ENCODE measurements at places on chromosomes 1 and 21.

GRCh38 chr1:240312872-240313271 is 221.2 kb downstream of the FMN2 start:
- no peak for DNase-seq

- DNase-seq = peak; percentile 55
These were observed 164.1 kb downstream of the GALNT2 start for GRCh38 chr1:230230948-230231773.

- no peak for DNase-seq
These were observed 395.0 kb upstream of the DUSP10 start for GRCh38 chr1:222136869-222137268.

- no peak for DNase-seq
These were observed 9.9 kb upstream of the CLSTN1 start for GRCh38 chr1:9833632-9834031.

- DNase-seq = no peak
These were observed 54.4 kb downstream of the KCNAB2 start for GRCh38 chr1:6099787-6100765.

- DNase-seq = no peak
These were observed 89.4 kb downstream of the GRIK3 start for GRCh38 chr1:36944883-36945282.

GRCh38 chr1:35577071-35577998 is 4.2 kb downstream of the TFAP2E start:
- no peak for DNase-seq

- no peak for DNase-seq
These were observed 101.1 kb downstream of the ZP4 start for GRCh38 chr1:237789619-237790018.

DNA sequence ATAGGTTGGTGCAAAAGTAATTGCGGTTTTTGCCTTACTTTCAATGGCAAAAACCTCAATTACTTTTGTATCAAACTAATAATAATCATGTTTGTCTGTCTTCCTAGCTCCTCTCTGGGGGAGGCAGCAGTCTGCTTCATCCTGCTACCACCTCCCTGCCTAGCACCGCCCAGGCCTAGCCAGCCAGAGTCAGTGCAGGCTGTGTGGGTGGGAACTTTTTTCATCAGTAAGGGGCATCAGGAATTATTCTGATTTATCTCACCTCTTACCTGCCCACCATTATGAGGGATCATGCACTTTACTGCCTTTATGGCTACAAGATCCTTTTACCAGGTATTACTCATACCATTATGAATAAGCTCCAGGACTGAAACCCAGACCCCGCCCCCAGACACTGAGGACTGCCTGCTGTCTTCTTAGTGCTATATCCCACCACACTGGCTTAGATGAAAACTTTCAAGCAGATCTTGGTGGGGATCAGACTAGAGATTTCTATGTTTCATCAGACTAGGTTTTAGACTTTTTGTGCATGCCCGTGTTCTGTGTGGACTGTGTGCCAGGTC is 116.4 kb downstream of the PBX1 start:
- no peak for DNase-seq

DNA sequence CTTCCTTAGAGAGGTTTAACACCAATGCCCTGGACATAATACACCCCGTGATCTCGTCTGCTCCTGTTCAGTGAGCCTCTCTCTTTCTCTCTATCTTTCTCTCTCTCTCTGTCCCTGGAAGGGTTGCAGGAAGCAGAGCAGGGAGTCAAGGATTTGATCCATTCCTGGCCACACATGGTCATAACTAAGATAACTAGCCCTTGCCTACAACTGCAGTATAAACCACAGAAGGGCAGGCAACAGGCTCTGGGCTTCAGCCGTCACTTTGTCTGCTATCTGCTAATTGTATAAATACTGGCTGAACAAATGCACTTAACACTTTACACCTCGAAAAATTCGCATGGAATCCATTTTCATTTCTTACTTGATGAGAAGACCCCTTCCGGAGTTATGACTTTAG is 357.5 kb upstream of the RUNX1 start:
- DNase-seq = no peak

GRCh38 chr1:109794319-109795132 is 30.8 kb upstream of the EPS8L3 start:
- peak; percentile 93 for DNase-seq

- DNase-seq = no peak
These were observed 83.1 kb downstream of the CAPZB start for GRCh38 chr1:19402031-19402813.

DNA sequence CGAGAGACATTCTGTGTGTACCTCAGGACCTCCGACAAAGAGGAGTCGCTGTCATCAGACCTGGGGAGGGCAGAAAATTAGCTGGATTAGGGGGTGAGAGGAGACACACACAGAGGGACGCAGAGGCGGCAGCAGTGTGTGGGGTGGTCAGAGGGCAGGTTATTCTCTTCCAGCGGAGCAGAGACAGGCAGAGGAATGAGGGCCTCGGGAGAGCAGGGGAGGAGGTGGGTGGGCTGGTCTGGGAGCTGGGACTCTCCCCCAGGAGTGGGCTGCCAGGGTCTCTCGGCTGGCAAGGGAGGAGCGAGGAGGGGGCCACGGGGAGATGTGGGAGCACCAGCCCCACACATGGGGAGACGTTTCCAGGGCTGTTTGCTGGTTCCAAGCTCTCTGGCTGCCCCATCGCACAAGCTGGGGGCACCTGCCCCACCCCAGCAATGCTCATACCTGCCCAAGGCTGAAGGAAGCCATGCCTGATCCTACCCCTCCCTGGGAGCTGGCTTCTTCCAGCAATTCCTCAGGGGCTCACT is 40.4 kb downstream of the KIF21B start:
- DNase-seq = no peak

- DNase-seq = no peak
These were observed 670.5 kb downstream of the KIF26B start for GRCh38 chr1:245825128-245825901.

DNA sequence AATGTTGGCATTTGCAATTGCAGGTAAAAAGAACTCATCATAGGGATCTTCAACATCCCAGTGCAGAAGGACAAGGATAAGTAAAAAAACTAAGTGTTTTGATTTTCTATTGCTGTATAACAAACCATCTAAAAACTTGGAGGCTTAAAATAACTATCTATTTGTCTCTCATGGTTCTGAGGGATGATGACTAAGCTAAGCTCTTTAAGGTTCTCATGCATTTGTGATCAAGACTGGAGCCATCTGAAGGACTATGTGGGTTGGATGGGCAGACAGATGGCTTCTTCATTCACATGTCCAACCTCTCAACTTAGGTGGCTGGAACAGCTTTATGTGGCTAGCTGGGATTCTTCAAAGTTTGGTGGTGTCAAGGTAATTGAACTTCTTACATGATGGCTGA is 51.5 kb downstream of the RPL5 start:
- no peak for DNase-seq

- no peak for DNase-seq
These were observed 510 bp downstream of the DENND4B start for GRCh38 chr1:153945795-153946621.

- DNase-seq = no peak
These were observed 28.3 kb downstream of the MX2 start for GRCh38 chr21:41390043-41390639.

- DNase-seq = no peak
These were observed 181.7 kb upstream of the LMO4 start for GRCh38 chr1:87146986-87147385.

DNA sequence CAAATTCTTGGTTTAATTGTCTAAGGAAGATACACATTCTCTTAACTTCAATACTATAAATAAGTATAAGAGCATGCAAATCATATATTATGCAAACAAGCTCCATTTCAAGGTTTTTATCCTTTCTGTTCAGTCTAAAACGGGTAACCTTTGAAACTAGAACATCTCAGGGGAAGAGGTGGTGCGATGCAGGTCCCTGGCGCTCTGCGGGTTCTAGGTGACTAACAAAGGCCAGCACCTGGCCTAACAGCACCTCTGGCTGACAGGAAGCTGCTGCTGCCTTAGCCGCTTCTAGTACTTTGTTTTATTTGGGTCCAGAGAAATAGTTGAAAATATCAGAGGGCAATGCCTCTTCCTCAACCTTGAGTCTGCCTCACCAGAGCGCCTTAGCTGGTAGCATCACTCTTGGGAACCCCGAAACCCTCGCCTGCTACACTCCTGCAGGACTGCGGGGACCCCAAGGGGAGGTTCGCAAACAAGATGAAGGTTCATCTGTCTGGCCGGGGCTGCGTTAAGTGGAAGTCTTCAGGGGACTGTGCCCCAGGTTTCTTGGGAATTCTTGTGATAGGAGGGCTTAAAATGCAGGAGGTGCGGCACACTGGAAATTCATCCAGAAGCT is 45.5 kb downstream of the PRDM15 start:
- DNase-seq = no peak

- DNase-seq = no peak
These were observed 12.5 kb downstream of the CDC7 start for GRCh38 chr1:91513160-91513559.

- no peak for DNase-seq
These were observed 10.9 kb upstream of the ADAMTS5 start for GRCh38 chr21:26977746-26978145.

DNA sequence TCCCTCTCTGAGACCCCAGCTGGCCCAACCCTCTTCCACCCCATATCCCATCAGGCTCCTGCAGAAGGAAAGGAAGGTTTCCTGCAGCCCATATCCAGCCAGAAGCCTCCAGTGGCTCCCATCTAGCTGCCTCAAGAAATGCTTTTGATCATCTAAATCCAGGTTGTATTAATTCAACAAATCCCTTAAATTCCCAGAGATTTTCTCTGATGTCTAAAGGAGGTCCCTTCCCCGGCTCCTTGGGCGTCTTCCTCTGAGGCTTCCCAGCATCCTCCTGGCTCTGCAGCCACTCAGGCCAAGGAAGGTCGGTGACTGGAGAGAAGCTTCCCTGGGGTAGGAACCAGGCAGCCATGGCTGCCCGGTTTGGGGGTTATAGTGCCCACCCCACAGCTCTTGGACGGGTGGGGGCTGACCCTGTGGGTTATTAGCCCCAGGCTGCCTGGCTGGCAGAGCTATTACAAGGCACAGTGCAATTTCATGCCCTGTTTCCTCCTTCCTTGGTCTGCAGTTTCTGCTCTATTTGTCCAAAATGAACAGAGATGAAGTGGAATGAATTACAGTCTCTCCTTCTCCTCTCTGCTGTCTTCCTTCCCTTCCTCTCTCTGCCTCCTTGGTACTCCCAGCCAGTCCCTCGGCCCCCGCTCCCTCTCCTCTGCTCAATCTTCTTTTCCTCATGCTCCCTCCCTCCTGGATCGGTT is 34.8 kb upstream of the DISP3 start:
- no peak for DNase-seq

- no peak for DNase-seq
These were observed 656.9 kb downstream of the PTPRU start for GRCh38 chr1:29893046-29893723.

DNA sequence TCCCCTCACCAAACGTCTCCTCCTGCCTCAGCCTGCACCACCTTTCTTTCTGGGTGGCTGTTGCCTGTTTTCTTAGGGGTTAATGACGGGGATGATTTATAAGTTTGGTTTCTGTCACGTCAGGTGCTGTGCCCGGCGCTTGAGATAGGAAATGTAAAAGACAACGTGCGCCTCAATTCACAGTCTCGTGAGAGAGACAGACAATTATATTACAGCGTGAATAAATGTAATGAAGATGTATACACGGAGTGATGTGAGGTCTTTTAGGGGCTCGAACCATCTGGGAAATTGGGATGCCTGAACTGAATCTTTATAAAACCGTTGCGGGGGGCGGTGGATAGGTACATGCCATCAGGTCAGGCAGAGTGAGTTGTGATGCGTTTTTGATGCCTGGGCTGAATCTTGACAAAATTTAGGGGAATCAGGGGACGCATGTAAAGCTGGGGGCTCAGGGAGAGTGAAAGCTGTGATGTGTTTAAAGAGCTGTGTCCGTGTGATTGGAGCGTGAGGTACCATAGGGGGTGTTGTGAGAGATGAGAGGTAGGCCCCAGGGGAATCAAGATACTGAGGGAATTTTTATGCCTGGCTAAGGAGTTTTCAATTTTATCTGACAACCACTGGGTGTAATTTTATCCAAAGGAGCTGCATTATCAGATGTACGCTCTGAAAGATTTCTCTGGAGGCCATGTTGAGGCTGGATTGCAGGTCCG is 831 bp downstream of the TIPRL start:
- DNase-seq = no peak

- no peak for DNase-seq
These were observed 77.7 kb downstream of the CC2D1B start for GRCh38 chr1:52288286-52288685.

DNA sequence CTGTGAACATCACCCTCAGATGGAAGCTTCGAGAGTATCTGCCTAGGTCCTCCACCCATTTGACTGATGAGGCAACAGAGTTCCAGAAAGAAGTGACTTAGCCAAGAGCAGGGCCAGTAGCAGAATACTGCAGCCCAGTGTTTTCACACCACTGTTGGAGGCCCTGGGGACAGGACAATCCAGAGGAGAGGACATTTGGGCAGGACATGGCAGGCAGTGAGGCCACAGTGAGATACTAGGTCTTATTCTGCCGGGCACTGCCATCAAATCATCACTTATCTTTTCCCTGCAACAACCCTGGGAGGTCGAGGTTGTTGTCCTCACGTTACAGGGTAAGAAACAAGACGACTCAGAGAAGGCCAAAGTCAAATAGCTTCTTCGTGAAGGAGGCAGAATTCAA is 5.5 kb upstream of the FOXO6 start:
- no peak for DNase-seq

DNA sequence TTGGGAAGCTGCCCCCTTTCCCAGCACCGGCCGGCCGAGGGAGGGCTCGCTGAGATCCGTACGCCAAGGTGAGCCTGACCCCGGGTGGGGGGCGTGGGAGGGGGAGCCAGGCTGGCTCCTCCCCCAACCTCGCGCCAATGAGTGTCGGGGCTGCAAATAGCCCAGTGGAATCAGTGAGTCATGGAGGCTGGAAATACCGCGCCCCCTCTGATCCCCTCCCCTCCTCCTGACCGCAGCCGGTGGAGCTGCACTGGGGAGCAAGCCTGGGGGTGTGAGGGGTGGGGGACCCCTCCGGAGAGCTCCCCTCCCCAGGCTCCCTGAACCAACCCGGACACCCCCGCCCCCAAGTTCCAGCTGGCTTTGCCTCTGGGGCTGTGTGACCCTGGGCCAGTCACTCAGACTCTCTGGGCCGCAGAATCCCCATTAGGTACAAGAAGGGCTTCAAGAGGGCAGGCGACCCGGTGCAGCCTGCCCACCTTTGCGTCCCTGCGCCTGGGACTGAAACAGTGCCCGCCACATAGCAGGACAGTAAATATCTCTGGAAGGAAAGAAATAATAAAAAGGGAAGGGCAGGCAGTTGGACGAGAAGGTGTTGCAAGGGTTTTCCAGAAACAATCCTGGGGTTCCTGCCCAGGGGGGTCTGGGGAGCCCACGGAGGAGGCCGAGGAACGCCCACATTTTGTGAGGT is 4.5 kb downstream of the HSPB7 start:
- no peak for DNase-seq

- DNase-seq = no peak
These were observed 14.5 kb downstream of the SYT11 start for GRCh38 chr1:155873860-155874259.

Data from NCI-H748 treated with DMSO at 0.1 percent for 48 hours (cell line).